Fibroblast of skin of right biceps (primary cell): ENCODE measurements at places on chromosomes 11 and 22.

- DNase-seq = no peak
These were observed 1.0 kb downstream of the PKP3 start for GRCh38 chr11:394858-395655.

- peak; percentile 21 for DNase-seq
These were observed 1.6 kb downstream of the SESN3 start for GRCh38 chr11:95229199-95229992.

DNA sequence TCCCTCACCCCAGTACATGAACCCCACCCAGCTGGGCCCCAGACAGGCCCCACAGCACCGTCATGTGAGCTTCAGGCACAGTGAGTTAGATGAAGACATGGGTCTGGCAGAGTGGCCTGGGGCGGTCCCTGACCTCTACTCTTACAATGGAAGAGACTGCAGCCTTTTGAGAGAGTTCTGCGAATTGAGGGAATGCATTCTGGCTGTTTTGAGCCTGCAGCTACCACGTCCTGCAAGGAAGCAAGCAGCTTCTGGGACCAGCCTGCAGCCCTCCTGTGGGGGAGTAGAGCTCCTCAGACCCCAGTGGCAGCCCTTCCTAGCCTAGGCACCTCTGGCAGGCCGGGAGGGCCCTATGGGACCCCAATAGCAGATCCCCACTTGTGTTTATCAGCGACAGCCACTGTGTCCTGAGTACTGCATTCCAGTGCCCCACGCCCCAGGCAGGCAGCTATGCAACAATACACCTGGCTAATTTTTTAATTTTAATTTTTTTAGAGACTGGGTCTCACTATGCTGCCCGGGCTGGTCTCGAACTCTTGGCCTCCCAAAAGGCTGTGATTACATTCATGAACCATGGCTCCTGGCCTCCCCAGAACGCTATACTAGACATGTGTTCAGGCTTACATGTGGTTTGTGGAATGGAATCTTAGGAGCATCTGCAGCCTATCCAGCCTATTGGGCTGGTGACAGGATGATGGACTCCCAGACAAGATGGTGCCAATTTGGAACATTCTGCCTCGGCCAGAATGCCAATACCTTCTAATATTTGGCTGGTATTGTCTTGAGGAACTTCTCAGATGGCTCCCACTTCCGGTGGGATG is 717 bp upstream of the SLC7A4 start:
- DNase-seq = peak; percentile 15

DNA sequence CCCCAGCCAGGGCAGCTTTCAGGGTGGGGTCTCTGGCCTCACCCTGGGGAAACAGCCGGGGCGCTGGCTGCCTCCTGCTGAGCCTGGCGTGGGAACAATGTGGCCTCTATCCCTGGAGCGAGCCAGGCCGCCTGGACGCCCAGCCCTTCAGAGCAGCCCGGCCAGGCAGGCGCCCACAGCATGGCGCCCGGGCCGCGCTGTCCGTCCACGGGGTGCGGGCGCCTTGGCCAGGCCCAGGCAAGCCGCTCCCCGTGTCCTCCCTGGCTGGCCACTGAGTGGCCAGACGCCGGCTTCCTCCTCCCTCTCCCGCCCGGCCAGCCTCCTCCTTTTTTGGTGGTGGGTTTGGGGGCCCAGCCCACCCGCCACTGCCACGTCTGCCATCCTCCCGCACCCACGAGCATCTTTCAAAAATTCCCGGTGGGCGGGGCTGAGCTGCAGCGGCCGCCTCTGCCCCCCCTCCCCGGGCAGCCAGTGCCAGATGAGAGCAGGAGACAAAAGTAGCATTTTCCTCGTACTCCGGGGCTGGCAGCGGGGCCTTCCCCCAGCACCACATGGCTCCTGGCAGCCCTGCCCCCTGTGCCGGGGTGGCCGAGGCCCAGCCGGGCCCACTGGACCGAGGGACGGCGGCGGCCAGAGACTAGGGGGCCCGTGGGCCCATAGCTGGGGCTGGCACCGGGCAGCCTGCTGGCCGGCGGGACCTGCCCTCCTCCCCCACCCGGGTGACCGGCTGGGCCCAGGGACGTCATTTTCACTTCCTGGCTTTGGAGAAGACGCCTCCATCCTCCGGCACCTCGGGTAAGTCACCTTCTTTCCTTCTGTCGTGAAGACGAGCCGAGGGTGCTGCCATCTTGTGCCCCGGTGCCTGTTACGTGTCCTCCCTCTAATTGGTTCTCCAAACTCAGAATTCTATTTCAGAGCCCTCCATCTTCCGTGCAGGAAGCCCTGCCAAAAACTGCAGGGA is 70.2 kb upstream of the PPARA start:
- no peak for DNase-seq

DNA sequence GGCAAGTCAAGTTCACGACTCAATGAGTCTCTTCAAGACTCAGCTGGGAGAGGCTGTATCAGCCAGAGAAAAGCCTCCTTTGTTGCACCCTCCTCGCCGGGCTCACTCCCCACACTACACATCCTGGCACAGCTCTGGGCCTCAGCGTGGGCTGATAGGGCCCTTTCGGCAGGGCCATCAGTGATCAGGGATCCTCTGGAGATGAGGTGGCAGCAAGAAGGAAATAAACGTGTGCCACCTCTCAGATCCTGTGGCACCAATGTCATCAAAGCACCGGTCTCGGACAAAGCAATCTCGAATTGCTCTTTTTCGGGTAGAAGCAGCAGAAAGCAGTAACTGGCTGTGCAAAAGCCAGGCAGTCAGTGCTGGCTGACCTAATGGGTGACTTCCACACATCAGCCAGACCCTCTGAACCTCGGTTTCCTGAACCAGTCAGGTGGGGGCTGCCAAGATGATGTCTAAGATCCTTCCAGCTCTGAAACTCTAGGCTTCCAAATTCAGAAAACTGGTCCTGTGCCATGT is 2.1 kb downstream of the EHD1 start:
- no peak for DNase-seq

GRCh38 chr22:27561286-27561904 is 240.2 kb downstream of the MN1 start:
- DNase-seq = no peak

DNA sequence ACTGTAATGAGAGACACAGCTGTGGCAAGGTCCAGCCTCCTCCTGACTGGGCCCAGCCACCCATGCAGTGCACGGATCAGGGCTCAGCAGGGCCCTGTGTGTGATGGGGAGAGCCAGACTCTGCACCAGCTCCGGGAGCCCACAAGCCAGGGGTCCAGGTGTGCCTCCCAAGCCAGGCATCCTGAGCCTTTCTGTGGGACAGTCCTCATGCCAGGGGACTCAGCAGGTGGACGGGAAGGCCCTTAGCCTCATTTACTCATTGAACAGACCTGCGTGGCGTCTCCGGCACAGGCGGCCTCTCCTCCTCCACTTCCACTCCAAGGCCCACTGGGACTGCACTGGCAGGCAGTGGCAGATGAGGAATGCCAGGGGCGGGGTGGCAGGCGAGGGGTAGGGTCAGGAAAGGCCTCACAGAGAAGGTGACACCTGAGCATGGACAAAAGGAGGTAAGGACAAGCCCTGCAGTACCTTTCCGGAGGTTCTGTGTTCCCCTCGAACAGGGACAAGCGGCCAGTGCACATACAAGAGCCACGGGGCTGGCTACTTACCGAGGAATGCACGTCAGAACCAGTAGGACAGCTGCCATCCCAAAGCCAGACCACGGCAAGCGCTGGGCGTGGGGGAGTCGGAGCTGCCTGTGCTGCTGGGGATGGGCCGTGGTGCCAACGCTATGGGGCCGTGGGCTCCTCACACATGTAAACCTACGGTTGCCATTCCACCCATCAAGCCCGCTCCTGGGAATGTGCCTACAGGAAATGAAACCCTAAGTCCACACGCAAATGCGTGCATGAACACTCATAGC is 52.7 kb downstream of the IGF2 start:
- no peak for DNase-seq

- DNase-seq = no peak
These were observed 169.1 kb downstream of the NXPE2 start for GRCh38 chr11:114847306-114847975.

DNA sequence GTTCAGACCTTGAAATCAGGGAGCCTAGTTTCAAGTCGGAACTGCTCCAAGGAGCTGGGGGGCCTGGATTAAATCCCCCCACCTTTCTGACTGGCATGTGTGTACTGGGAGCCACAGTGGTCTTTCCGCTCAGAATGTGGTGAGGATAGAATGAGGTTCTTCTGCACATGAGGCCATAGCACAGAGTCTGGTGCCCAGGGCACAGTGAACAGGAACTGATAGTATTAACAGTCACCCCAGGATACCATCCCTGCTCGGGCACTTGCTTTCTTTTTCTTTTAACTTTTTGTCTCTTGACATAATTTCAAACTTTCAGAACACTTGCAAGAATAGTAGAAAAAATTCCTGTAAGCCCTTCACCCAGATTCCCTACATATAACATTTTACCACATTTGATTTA is 28.8 kb downstream of the LMO1 start:
- no peak for DNase-seq

- DNase-seq = peak; percentile 72
These were observed 15.1 kb downstream of the CHRM1 start for GRCh38 chr11:62905927-62906531.

DNA sequence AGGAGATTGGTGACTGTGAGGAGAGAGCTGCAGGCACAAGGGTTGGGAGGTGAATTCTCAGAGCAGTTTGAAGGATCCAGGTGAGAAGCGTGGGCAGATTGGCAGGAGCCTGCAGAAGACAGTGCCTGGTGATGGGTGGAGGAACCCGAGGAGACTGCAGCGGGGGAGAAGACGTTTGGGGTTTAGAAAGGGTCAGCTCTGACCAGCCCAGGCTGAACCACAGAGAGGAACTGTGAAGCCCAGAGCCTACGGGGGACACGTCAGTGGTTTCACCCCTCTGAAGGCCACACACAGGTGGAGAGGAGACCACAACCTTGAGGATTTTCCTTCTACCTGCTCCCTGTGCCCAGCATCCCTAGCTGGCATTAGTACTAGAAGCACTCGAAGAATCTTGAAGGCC is 154.8 kb upstream of the TBCEL start:
- DNase-seq = no peak

DNA sequence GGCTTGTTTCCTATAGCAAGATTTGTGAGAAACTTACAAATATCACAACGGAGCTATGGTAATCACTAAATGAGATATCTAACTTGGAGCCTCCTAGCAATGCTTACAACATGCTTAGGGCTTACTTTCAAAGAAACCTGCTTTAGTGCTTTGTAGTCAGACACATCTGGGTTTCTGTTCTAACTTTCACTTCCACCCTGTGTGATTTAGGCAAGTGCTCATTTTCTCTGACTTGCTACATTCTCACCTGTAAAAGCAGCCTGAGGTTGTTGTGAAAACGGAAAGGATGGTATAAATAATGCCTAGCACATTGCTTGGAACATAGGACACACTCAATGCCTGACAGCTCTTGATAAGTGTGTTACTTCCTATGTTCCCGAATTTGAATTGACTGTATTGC is 45.6 kb downstream of the LRRC4C start:
- DNase-seq = no peak

GRCh38 chr22:31291481-31292235 is 630 bp downstream of the PIK3IP1 start:
- DNase-seq = peak; percentile 27

DNA sequence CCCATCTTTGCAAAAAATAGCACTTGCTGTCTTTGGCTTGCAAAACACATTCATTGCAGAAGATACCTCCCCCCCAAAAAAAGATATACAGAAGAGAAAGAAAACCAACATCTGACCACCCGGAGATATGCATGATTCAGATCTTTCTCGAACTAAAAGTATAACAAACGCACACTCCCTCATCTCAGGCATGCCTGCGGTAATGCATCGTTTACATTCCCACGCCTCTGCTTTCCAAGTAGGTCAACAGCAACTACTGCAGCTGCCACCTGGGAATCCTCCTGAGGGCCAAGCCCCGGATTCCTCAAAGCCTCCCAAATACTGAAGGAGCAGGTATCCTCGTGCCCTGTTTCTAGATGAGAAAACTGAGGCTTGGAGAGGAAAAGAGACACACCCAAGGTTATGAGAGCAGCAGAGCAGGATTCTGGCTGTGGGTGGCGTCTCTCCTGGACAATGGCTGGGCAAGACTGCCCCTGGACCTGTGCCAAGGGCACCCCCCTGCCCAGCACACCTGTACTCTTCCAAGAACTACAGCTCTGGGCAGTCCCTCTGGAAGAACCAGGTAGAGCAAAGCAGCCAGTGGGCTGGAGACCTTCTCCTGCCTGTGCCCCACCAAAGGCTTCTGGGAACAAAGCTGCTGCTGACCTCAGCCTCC is 38.1 kb downstream of the NUP50 start:
- DNase-seq = peak; percentile 83

DNA sequence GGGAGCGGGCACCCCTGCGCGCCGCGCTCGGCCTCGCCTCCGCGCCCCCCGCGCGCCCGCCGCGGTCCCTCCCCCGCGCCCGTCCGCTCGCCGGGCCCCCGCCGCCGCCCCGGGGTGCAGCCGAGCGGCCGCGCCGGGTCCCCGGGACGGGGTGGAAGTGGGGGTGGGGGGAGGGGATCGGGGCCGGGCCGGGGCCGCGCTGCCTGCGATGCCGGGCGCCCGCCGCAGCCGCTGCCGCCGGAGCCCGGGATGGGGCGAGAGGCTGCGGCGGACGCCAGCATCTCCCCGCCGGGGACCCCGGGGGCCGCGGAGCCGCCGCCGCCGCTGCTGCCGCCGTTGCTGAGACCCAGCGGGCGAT is 365 bp downstream of the MGAT3 start:
- DNase-seq = no peak

DNA sequence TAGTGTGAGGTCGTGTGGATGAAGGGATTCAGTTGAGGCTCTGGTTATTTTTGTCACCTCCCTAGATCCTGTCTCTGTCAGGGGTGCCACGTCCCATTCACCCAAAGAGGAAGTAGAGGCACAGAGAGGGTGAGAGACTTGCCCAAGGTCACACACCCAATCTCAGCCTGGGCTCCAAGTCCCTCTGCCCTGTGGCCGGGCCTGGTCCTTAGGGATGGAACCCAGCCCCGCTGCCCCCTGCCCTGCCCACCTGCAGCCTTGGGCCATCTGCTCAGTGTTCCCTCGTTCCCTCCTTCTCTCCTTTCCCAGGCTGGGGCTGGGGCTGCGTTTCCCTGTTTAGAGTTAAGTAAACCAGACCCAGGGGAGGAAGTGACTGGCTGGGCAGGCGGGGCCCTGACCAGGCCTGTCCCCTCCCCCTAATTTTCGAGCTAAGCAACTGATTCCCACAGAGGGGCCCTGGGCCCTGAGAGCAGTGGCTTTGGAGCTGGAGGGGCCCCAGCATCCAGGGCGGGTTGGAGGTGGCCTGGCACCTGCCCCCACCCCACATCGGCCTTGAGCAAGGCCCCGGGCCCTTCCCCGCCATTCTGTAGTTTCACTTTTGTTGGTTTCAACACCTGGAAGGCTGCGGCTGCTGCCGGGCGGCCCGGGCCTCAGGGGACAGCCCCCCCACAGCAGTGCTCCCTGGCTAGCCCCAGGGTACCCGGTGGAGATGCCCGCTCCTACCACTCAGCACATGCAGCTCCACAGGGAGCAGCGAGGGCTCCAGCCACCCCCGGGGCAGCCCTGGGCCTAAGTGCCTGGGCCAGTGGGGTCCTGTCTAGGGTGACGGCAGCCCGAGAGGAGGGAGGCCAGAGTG is 1.5 kb downstream of the TCIRG1 start:
- DNase-seq = peak; percentile 73

GRCh38 chr11:70077411-70078094 is 564 bp upstream of the ANO1 start:
- DNase-seq = no peak
